ENCODE measurements at places on chromosomes 6 and 20. TPM values are rescaled to one million over a fixed set of nuclear protein-coding genes. Genes with fewer than 3 reads are reported as not detected.
A peak's percentile ranks its signal among the peaks of the same experiment; 100 is the strongest.

DNA sequence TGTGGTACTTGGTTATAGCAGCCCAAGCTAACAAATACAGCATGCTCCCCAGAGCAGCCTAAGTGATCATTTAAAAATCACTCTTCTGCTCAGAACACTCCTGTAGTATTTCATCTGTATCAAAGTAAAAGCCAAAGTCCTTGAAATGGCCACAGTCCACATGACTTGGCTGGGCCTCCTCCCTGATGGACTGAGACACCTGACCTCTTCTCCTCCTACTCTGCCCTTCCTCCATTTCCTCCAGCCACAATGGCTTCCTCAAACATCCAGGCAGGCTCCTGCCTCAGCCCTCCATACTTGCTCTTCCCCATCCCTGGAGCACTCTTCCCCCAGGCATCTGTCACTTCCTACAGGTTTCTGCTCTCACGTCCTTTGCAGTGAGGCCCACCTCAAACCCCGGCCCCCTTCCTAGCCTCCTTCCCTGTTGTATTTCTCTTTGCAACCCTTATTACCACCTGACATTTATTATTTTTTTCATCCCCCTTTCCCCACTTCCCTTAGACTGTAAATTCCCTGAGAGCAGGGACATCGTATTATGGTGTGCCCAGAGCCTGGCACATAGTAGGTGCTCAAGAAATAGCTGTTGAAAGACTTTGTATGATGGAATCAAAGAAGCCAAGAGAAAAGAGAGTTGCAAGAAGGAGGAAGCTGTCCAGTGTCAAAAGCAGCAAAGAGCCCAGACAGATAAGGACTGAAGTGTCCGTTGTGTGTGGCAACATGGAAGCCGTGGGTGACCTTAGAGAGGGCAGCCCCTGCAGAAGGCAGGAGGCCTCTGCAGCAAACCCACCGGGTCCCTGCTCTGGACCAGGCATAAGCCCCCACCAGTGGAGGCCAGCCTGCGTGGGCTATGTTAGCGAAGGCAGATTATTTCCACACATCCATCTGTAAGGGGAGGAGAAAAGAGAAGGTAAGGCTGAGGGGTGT, 87.5 kb downstream of the TRERF1 start:
- H3K4me1 ChIP-seq = no peaks in the 10 kb centered on the region
- no peak for DNase-seq
- no peaks in the 10 kb centered on the region for H3K36me3 ChIP-seq
- no peak overlapping the region for H3K27ac ChIP-seq
- H3K27me3 ChIP-seq = no peaks in the 10 kb centered on the region

DNA sequence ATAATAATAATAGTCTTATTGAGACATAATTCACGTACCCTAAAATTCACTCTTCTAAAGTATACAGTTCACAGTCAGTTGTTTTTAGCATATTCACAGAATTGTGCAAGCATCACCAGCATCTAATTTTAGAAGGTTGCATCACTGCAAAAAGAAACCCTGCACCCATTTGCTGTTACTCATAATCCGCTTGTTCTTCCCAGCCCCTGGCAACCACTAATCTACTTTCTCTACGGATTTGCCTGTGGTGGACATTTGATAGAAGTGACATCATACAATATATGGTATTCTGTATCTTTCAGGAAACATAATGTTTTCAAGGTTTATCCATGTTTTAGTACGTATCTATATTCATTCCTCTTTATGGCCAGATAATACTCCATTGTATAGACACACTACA, 41.5 kb upstream of the FAM184A start:
- no peaks in the 10 kb centered on the region for H3K36me3 ChIP-seq
- no peaks in the 10 kb centered on the region for H3K4me1 ChIP-seq
- no peaks in the 10 kb centered on the region for H3K27me3 ChIP-seq
- no peak for DNase-seq
- no peak overlapping the region for H3K4me3 ChIP-seq

Gene OPN5
- total RNA-seq = not detected

DNA sequence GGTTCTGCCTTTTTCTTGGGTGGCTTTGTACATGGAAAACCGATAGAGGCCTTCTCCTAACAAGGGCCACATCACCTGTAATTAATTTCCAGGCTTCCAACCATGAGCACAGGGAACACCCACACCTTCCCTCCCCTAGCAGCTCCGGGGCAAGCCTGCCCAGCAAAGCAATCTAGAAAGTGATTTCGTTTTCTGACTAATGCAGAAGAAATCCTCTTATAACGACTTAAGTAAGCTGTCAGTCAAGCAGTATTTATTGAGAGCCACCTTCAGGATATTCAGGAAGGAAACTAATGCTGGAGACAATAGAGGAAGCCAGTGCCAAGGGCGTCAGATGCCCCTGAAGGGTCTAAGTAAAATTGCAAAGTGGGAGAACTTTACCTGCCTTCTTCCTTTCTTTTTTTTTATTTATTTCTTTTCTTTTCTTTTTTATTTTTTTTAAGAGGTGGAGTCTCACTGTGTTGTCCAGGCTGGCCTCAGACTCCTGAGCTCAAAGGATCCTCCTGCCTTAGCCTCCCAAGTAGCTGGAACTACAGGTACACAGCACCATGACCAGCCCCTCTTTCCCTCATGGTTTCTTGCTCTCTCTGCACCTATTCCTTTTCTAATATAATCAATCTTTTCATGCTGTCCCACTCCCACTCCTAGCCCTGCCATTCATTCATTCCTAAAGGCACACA, 67.5 kb upstream of the MBOAT1 start:
- no peak overlapping the region for H3K27ac ChIP-seq
- H3K27me3 ChIP-seq = no peaks in the 10 kb centered on the region
- no peaks in the 10 kb centered on the region for H3K4me1 ChIP-seq
- no peak for DNase-seq
- no peak overlapping the region for H3K4me3 ChIP-seq

Gene TNNC2
- total RNA-seq = 3.5 TPM

DNA sequence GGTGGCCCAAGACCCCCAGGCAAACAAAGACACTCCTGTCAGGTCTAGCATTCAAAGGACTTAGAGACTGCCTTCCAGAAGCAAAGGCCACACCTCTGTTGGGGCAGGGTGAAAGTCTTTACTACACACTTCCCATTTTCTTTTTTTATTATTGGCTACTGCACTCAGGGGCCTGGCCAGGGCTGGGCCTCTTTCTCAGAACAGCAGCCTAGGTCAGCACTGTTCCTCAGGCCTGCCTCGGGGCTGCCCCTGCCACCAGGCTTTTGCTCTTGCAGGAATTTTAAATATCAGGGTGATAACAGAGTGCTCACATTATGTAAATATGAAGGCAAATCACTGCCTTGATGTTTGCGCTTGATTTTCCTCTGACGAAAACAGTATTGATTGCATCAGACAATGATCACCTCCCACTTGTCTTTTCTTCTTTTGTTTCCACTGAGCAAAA, 18.5 kb downstream of the GSTA4 start:
- peak; percentile 23 for DNase-seq
- no peaks in the 10 kb centered on the region for H3K36me3 ChIP-seq
- H3K4me3 ChIP-seq = no peak overlapping the region
- no peaks in the 10 kb centered on the region for H3K4me1 ChIP-seq

DNA sequence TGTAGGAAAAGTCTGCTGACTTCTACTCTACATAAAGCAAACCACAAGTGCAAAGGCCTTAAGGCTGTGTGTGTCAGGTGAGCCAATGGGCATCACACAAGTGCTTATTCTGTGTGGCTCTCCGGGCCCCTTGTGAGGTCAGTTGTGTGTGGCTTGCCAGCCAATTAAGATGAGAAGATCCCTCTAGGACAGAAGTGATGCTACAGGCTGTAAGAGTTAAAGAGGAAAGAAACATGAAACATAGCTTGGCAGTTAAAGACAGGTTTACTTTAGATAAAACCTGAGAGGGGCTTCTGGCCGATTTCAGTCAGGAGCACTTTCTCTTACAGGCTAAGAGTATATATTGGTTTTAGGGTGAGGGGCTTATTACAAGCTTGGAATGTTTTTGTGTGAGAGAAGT, 242.4 kb downstream of the NFATC2 start:
- no peaks in the 10 kb centered on the region for H3K36me3 ChIP-seq
- H3K4me1 ChIP-seq = no peaks in the 10 kb centered on the region
- no peak for DNase-seq
